ENCODE measurements at places on chromosomes 6 and 20. TPM values are rescaled to one million over a fixed set of nuclear protein-coding genes. Genes with fewer than 3 reads are reported as not detected.

DNA sequence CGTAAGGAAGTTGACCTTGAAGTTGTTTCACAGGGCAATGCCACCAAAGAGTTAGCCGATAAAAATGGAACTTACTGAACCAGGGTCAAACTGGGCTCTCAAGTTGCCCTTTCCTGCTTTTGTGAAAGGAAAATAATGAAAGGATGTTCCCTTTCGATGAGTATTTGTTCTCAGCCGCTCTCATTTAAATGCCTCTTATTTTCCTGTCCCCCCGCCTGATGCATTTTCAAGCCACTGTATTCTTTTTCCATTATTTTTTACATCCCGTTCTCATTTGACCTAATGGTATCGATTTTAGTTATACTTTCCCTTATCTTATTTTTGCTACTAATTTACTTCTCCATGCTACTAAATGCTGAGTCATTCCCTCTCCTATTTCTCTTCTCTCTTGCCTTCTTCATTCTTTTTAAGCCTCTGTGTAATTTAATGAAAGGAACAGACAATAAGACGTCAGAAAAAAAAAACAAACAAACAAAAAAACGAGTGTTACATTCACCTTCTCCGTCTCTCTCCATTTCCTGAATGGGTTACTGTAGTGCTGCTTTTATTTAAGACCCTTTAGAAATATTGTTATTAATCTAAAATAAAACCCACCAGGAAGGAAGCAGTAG is 655 bp upstream of the NDUFAF4 start:
- peak overlapping the region; percentile 93 for H3K27ac ChIP-seq
- no peak for DNase-seq
- H3K4me3 ChIP-seq = peak overlapping the region; percentile 88
- peaks cover 2% of the 10 kb centered on the region for H3K36me3 ChIP-seq
- H3K27me3 ChIP-seq = no peaks in the 10 kb centered on the region
- peaks cover 20% of the 10 kb centered on the region for H3K4me1 ChIP-seq

- H3K27me3 ChIP-seq = no peaks in the 10 kb centered on the region
- no peaks in the 10 kb centered on the region for H3K4me1 ChIP-seq
- no peak for DNase-seq
- H3K4me3 ChIP-seq = no peak overlapping the region
Observed at GRCh38 chr6:32809171-32809570, 7.6 kb downstream of the HLA-DOB start.

GRCh38 chr6:134896910-134897309 is 53.0 kb downstream of the ALDH8A1 start:
- no peak overlapping the region for H3K4me3 ChIP-seq
- DNase-seq = no peak
- no peaks in the 10 kb centered on the region for H3K4me1 ChIP-seq
- no peaks in the 10 kb centered on the region for H3K36me3 ChIP-seq

GRCh38 chr6:145736661-145737144 is 1.4 kb upstream of the EPM2A start:
- H3K36me3 ChIP-seq = no peaks in the 10 kb centered on the region
- H3K4me3 ChIP-seq = no peak overlapping the region
- peaks cover 10% of the 10 kb centered on the region for H3K4me1 ChIP-seq
- H3K27ac ChIP-seq = peak overlapping the region; percentile 95

- DNase-seq = peak; percentile 76
- peaks cover 17% of the 10 kb centered on the region for H3K4me1 ChIP-seq
- no peaks in the 10 kb centered on the region for H3K27me3 ChIP-seq
- H3K4me3 ChIP-seq = no peak overlapping the region
- no peak overlapping the region for H3K27ac ChIP-seq
- H3K36me3 ChIP-seq = no peaks in the 10 kb centered on the region
Observed at GRCh38 chr6:40999569-40999968, 39.5 kb downstream of the UNC5CL start.

The MLN gene
- total RNA-seq = not detected

All from upper lobe of left lung (tissue), 6 donors.